Astrocyte of the spinal cord (primary cell): ENCODE measurements at places on chromosomes 6 and 20.

GRCh38 chr6:108564178-108564577 lies 3.5 kb downstream of the FOXO3 start:
- peak; percentile 95 for DNase-seq

- DNase-seq = no peak
Measured at GRCh38 chr6:33894438-33894837, 90.6 kb upstream of the MLN start.

- no peak for DNase-seq
Measured at GRCh38 chr6:548517-548916, 108.4 kb downstream of the HUS1B start.

- DNase-seq = peak; percentile 70
Measured at GRCh38 chr6:12420626-12421025, 130.5 kb downstream of the EDN1 start.

DNA sequence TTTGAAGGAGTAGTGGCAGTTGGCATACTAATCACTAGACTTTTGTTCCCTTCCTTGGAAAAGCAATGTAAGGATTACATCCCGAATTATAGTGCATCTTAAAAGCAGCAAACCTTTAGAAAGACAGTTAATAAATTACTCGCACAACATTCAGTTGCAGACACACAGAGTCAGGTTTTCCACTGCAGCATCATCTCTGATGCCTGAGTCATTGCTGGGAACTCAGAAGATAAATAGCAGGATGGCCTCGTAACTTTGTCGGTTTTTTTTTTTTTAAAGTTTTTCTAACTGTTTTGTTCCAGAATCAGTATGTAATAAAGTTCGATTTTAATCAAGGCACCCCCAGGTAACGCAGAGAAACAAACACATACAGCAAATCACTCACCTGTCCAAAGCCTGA lies 34.3 kb downstream of the GJA10 start:
- peak; percentile 64 for DNase-seq

GRCh38 chr6:98272060-98272459 lies 562.3 kb upstream of the POU3F2 start:
- no peak for DNase-seq

DNA sequence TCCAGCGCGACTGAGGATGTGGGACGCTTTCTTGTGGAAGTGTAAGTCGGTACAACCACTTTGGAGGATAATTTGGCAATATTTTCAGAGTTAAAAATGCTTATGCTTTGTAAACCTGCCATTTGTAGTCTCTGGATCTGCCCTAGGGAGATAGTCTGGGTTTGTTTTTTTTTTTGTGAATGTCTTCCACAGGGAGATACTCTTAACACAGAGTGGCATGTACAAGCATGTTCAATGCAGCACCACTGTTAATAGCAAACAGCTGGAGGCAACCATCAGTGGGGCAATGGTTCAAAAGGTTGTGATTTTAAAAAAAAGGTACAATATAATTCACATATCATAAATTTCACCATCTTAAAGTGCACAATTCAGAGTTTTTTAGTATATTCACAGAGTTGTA lies 22.4 kb downstream of the SLC9A8 start:
- DNase-seq = no peak
